Fibroblast of skin of scalp (primary cell): ENCODE measurements at places on chromosomes 1 and 21.

GRCh38 chr21:41168391-41169257 is 664 bp downstream of the BACE2 start:
- DNase-seq: peak; percentile 67

GRCh38 chr1:88098881-88099280 is 585.2 kb upstream of the PKN2 start:
- no peak for DNase-seq

DNA sequence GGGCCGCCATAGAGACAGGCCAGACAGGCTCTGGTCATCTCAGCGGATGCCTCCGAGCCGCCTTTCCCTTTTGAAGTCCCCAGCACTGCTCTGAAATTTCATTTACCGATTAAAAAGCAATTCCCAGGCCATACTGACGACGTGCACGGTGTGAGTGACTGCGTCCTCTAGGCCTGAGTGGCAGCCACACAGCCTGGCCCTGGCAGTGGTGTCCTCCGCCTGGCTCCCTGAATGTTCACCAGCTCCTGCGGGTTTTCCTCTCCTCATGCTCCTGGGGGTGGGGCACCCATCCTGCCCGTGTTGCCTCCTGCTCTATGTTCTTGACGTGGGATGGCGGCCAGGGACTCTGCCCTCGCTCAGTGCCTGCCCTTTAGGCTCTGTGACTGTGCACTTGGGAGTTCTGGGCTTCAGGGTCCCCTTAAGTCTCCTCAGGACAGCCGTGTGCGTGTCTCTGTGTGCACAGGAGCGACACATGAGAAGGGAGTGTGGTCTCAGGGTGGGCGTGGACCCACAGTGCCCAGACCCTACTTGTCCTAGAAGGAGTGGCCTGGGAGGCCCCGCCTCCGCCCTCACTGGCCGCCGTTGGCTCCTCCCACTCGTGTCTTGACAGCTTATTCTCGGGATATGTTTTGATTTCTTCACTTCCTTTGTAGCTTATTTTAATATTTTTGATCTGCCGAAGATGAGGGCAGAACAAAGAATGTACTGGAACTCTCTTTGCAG is 3.6 kb downstream of the SKI start:
- DNase-seq: peak; percentile 87

DNA sequence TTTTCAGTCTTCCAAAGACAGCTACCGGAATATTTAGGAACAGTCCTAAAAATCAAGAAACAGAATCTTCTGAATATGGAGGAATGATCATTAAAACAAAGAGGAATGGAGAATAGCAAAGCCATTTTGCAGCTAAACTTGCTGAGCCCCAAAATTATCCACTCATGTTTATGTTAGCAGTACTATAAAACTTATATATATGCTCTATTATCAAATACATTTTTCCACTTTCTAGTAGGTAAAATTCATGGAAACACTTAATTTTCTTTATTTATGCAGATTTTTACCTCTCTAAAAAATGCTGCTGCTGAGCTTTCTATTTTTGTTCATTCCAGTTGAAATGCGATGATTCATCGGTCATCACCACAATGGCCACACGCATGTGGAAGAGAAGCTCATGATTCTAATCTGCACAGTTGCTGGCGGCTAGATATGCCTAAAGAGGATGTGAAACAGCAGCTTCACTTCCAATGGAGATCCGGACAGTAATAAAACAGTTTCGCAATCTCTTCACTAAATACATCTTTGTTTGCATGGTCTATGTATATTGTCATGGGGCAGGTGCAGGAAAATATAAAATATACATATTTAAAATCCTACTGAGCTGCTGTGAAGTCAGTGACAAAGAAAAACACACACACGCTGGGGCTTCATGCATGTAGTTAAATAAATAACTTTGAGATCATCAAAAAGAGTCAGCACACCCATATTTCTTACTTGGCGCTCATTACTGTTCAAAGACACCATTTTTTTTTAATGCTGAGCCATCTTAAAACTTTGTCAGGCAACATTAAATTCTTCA is 292.2 kb downstream of the SMYD3 start:
- DNase-seq: peak; percentile 84

GRCh38 chr1:227010645-227011044 is 70.6 kb downstream of the COQ8A start:
- no peak for DNase-seq

GRCh38 chr1:84350104-84350503 is 48.2 kb upstream of the DNASE2B start:
- no peak for DNase-seq

DNA sequence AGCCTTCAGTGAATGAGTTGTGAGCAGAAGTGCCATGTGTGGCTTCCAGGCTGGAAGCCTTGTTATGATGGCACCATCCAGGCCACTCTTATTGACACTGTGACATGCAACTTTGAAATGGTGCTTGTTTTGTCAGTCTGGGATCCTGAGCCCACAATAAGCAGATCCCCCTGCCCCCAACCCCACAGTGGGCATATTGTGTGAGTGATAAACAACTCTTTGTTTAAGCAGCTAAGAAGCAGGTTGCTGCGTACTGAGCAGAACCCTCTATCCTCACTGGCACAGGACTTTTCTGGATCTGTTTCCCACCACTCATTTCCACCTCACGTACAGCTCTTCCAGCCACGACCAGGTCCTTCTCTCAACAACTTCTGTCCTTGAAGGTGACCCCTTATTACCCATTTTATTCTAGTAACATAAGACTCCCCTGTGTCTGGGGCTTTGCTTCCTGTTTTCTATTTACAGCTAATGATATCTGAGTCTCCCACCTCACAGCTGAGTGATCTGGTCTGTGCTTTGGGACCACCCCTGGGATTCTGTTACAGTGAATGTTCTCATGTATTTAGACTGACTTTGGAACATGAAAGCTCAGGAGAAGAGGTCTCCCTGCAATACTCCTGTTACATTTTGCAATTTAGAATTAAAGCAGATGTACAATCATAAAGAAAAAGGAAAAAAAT is 375.5 kb downstream of the PCP4 start:
- no peak for DNase-seq

DNA sequence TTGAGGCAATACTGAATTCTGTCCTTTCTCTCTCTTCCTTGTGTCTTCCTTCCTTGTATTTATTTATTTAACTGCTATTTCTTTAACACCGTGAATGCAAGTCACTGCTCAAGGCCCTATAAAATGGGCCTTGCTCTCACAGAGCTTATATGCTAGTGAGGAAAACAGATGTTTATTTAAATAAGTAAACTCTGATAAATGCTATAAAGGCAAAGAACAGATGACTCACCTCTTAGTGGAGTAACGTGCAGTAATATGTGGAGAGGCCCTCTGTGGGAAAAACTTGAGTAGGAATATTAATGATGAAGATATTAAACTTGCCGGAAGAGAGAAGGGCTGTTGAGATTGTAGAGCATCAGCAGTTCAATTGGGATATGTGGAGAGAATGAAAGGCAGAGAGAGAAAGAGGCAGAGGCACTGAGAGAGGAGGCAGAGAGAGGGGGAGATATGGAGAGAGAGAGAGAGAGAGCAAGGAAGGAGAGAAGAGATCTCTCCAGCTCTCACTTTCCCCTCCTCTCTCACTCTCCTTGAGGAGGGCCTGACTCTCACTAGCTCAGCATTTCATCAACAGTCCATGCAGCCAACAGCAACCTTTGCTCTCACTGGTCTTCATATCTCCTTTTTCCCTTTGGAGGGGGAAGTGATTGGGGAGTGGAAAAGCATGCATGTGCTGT is 322.2 kb downstream of the LMX1A start:
- no peak for DNase-seq

DNA sequence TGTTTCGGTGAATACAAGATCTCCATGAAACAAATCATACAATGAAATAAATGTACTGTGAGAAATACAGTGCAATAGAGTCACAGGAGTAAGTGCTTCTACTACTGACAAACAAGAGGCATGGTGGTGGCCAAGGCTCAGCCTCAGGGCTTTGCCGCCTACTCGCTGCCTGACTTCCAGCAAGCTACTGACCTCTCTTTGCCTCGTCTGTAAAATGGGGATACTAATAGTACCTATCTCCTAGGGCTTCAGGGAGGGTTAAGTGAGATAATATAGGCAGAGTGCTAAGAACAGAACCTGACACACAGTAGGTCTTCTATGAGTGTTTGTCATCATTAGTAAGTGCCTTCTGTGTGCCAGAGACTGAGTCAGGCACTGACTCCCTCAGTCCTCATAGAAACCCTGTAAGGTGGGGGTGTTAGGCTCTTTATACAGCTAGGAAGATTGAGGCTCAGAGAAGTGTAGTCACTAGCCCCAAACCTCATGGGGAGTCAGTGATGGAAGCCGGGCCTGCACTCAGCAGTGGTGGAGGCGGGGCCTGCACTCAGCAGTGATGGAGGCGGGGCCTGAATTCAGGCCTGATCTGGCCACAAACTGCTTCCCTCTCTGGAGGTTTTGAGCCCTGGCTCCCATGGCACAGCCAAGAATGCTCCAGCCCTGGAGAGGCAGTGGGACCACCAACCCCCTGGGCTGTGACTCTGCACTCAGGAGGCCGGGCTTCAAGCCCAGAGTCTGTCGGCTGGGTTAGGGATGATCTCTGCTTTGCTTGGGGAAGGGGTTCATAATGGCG is 6.8 kb downstream of the BSND start:
- no peak for DNase-seq

DNA sequence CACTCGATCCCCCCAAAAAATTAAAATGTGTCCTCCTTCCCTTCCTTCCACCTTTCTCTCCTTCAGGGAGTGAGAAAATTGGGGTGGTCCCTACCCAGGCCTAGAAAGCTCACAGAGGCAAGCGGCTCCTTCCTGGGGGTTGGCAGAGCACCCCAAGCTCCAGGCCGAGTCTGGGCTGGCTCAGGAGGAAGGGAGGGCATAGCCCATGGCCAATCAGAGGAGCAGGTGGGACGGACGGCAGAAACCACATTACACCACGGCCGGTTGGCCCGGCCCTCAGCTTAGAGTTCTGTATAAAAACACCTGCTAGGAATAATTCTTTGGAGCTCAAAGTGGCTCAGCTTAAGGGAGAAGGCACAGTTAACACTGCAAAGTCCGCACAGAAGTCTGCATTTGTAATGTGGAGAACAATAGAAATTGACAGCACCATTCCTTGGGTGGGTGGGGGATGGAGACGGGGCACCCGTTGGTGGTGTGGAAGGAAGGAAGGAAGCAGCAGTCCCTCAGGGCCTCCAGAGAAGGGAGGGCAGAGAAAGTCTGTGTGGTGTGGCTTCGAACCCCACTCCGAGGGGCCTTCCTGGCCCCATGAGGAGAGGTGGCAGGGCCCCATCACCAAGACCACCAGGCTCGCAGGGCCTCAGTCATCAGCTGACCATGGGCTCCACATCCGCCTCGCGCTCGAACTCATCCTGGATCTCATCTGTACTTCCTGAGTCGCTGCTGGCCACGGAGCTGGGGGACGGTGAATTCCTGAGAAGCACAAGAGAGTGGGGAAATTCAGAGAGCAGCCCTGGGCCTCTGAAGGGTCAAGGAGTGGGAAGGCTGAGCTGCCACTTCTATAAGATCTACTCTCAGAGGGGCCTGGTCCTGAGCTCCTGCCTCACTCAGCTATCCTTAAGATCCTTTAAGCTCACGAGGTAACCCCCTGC is 5.8 kb upstream of the ALDH4A1 start:
- no peak for DNase-seq

GRCh38 chr21:37192019-37192418 is 75.1 kb downstream of the VPS26C start:
- no peak for DNase-seq

- DNase-seq: no peak
These were observed 22.0 kb downstream of the SLC37A1 start for GRCh38 chr21:42535602-42536171.

DNA sequence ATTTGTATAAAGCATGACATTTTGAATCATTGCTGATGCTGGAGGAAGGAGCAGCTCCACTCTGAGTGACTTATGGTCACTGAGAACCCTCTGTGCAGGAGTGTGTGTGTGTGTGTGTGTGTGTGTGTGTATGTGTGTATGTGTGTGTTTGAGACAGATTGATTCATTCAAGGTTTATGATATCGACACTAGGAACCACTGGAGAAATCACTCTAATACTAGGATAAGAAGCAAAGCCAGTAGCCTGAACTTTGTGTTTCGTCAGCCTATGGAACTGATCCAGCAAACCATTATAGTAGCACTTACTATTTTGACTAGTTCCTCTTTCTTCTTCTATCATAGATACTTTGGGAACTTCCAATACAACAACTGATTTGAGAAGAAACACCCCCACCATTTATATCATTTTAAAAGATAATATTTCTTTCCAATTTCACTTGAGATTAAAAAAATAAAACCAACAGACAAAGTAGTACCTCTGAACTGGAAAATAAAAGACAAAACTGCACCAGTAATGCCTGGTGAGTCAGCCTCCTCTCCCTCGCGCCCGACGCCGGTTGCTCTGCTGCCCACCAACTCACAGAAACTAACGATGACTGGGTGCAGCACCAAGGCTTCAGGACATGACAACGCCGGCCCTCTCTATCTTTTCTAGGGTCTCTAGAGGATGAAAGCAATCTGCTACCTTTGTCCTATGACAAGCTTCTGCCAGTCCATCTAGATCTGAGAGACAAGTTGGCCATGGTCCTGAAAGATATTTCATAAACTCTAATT is 20.9 kb downstream of the SLAMF1 start:
- no peak for DNase-seq

DNA sequence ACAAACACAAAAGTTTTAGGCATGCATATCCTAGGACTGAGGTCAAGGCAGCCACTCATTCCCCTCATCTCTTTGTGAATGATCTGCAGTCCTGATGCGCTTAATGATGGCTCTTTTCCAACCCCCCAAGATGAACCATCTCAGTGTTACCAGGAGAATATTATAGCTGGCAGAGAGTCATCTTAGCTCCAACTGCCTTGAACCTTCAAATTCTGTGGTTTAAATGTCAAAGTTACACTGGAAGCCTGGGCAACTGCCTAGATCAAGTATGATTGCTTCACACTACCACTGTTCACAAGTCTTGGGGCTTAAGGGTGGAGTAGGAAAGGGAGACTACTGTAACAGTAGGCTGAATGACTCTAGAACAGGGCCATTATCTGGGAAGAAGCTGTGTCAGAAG is 8.0 kb upstream of the MYBPHL start:
- DNase-seq: peak; percentile 73

- DNase-seq: no peak
These were observed 10.5 kb downstream of the SNAP47 start for GRCh38 chr1:227745568-227746265.

DNA sequence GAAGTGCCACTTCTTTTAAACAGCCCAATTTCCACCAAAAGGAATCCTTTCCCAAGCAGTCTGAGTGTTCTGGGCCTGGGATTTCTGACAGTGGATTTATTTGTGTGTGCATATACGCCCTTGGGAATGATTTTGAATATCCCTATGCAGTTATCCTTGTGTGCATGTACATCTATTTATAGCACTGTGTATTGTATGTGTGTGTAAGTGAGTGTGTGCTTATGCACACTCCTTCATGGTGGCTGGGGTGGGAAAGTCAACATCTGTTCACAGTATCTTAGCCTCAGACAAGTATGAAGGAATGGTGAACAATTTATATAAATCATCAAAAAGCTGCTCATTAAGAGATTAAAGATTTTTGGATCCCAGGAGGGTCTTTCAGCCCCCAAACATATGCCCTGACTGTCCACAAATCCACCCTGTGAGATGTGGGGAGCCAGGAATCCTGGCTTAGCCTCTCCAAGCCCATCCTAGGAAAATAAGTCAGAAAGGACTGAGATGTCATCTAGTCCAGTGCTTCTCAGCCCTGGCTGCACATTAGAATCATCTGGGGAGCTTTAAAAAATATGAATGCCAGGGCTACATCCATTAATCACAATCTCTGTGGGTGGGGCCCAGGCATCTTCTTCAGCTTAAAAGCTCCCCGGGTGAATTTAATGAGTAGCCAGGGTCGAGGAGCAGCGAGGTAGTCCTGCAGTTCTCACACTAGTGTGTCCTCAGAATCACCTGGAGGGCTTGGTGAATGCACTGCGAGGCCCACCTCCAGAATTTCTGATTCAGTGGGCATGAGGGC is 101.4 kb downstream of the PLXNA2 start:
- DNase-seq: no peak

GRCh38 chr1:195466639-195467038 is 1141.6 kb downstream of the KCNT2 start:
- no peak for DNase-seq
